ENCODE measurements at places on chromosomes 4 and X.
A peak's percentile ranks its signal among the peaks of the same experiment; 100 is the strongest.

GRCh38 chr4:88003261-88003660, 4.2 kb upstream of the PKD2 start:
- no peak for DNase-seq

DNA sequence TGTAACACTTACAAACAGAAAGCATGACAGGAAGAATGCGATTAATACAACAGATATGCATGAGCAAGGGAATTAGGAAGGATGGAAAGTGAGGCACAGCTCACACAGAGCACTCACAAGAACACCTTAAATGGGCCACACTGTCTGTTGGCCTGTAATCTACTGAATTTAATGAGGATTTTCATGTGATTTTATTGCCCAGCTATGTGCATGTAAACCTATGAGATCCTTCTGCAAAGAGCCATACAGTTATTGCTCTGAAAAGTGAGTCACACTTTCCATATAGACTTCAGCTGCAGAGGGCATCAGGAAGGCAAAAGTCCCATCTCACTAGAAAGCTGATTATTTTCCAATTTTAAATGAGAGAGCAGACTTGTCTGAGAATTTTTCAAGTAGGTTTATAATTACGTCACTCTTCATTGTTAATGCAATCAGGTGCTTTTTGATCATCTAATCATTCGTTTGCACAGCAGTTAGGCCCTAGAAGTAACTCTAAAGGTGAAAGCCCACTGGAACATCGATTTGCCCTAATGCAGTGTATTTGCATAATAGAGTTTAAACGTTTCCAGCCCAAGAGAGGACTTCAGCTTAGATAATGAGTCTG, 832.7 kb upstream of the INTU start:
- peak; percentile 45 for DNase-seq

DNA sequence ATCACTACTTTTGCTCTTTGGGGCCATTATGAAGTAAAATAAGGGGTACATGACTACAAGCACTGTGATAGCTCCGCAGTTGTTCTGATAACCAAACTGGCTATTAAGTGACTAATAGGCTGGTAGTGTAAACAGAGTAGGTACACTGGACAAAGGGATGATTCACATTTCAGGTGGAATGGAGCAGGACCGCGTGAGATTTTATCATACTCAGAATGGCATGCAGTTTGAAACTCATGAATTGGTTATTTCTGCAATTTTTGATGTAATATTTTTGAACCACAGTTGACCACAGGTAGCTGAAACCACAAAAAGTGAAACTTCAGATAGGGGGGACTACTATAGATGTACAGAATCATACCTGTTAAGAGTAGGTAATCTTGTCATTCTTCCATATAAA, 55.8 kb downstream of the PAK3 start:
- no peak for DNase-seq

DNA sequence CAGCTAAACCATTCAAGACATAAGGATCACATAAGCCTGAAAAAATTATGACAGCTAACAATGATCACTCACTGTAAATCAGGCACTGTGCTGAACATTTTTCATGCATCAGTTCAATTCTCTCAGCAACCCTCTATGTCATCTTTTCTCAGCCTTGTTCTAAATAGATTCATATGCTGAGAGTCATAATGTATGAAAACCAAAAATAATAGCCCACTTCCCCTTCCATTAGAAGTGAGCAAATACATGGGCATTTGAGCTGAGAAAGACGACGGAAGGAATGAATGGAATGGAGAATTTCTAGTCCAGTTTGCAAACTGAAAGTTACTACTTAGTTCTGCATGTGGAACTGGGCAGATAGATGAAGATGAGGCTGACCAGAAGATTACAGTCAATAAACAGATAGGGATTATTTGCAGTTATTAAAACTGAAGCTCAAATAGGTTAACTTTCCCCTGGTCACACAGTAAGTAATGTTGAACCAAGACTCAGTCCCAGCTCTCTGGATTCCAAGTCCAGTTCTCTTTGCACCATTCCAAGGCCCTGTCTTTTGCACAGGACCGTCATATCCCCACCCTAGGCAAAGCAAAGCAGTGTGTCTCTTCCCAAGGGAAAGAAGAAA, 1.6 kb upstream of the SH3RF1 start:
- peak; percentile 80 for DNase-seq

DNA sequence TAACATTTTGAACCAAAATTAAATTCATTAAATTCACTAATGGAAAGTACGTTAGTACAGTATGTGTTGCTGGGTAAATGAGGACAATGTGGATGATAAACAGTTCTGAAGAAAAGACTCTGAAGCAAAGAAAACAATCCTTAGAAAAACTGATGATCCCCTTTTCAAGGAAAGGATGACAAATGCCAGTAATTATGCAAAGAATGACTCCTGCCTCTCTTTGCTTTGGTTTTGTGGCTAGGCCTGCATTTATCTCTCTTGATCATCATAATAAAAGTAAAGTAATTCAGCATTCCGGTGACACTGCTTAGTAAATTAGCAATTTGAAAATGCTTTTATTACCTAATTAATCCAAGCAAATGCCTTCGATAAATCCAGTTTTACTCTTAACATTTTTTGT, 652.2 kb upstream of the DIPK2B start:
- DNase-seq = no peak

DNA sequence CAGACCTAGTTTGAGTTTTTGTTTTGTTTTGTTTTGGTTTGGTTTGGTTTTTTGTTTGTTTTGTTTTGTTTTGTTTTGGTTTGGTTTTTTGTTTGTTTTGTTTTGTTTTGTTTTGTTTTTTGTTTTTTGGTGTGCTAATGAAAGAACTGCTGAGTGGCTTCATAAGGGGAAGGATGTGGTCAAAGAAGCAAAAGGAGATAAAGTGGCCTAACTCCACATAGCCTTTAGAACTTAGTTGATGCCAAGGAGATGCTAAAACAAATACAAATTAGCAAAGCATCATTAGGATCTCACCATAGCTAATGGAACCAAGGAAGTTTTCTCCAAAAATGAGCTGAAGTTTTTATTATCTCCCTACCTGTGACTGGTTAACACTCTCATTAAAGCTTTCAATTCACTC, 44.6 kb upstream of the TMEM164 start:
- no peak for DNase-seq

GRCh38 chr4:9989918-9990635, 31.2 kb downstream of the SLC2A9 start:
- DNase-seq = no peak

DNA sequence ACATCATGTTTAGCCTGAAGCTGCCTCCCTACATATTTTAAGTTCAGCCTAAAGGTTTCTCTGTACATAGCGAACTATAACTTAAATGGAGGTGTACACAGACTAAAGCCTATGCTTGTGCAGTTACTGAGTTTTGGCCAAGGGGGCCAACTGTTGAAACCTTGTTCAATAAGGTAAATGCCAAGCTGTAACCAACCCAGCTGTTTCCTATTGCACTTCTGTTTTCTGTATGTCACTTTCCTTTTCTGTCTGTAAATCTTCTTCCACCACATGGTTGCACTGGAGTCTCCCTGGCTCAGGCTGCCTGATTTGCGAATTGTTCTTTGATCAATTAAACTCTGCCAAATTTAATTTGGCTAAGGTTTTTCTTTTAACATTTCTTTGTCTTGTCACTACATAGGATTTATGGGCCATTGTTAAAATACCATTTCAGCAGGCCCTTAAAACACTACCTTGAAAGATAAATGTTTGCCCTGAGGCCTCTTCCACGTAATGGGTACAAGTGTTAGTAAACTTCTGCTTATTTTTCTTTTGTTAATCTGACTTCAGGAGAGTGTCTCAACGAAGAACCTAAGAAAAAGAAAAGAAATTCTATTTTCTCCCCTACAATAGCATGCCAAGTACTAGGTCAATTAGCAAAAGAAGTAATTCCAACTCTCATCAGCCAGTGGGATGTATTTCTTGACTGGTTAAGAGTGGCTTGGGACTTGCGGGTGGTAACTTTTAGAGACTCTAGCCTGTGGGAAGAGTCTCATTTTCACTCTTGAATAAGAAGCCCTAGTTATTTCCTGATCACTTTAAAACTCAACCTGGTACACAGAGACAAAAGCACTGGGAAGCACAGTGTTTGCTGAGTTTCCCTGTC, 45.7 kb upstream of the PRSS12 start:
- DNase-seq = no peak

DNA sequence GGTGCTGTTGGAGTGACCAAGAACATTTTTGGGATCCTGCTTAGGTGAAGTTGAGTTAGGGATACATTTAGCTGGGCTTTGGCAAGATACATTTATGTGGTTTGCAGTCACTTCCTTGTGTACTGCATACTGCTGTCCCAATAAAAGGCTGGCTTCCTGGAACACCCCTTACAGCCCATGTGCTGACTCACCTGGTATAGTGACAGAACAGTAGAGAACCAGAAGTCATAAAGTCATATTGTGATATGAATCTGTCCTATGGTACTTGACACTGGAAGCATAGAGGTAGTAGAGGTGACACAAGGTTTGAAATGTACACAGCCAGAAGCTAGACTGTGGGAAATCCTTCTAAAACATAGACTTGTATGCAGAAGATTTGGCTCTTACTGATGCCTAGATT, 55.3 kb upstream of the SLC25A43 start:
- no peak for DNase-seq

GRCh38 chr4:163621821-163622220, 127.3 kb downstream of the TMA16 start:
- no peak for DNase-seq

GRCh38 chrX:122445466-122445865, 738.6 kb upstream of the GRIA3 start:
- DNase-seq = no peak

GRCh38 chr4:37661772-37662171, 24.4 kb downstream of the RELL1 start:
- DNase-seq = peak; percentile 13

DNA sequence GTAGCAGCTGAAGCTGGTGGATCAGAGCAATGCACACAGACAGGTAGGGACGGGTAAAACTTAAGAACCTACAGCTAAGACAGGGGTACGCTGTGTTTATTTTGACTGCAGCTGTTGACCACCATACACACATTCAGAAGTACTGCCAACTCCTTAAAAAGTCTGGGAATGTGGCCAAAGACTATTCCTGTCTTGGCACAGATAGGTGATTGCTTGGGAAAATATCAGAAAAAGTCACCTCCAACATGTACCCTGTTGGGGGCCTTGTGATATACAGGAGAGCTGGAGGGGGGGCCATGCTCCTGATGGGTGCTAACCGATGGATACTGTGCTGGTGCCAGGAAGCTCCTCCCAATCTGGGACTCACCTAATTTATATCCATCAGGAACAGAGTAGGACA, 121.2 kb downstream of the VCX2 start:
- DNase-seq = no peak

- DNase-seq = no peak
Observed at GRCh38 chr4:155929833-155930232, 23.8 kb downstream of the CTSO start.

GRCh38 chrX:49978176-49978575, 55.8 kb downstream of the CLCN5 start:
- DNase-seq = no peak

GRCh38 chr4:8257854-8258253, 11.7 kb upstream of the HTRA3 start:
- DNase-seq = no peak

DNA sequence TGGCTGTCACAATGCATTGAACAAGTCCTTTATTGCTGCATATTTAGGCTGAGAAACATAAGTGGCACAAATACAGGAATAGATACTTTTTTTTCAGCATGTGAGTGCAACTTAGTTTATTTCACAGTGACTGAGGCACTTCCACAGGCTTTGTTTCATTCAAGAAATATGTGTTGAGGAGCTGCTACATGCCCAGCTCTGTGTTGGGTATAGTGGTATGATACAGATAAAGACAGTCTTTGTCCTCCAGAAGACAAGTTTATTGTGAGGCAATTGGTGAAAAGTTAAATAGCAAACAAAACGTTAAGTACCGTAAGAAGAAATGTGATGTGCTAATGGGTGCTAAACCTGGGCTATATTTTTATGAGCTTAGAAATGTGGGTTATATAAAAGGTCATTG, 186.4 kb downstream of the SPRY1 start:
- no peak for DNase-seq

- DNase-seq = no peak
Observed at GRCh38 chrX:40172401-40173142, 74.8 kb upstream of the BCOR start.

DNA sequence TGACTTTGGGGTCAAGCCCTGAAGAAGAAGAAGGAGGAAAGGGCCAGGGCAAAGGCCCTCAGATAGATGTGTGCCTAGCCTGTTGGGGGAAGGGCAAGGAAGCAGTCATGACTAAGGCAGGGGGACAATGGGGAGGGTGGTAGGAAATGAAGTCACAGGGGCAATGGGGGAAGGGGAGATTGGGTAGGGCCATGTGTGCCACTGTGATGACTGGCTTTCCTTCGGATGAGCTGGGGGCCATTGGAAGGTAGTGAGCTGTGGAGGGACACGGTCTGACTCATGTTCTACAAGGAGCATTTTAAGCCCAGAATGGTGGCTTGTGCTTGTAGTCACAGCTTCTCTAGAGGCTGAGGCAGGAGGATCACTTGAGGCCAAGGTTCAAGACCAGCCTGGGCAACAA, 642.0 kb downstream of the MID1IP1 start:
- DNase-seq = no peak

- DNase-seq = no peak
Observed at GRCh38 chrX:109294097-109294814, 187.6 kb downstream of the GUCY2F start.

GRCh38 chr4:105170711-105171110, 24.0 kb downstream of the TET2 start:
- no peak for DNase-seq

DNA sequence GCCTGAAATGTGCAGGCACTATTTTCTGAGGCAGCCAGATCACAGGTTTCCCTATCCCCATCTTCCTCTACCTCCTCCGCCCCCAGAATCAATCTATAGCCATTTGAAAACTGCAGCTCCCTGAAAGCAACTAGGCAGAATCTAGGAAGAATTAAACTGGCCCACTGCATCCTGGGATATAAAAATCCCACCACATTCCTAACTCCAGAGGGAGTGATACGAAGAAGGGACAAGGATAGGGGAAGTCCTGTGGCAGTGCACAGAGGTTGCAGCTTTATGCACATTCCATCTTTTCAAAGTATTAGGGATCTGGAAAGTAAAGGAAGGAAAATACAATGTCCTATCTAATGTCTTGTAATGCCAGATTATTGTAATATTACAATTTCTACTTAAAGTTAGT, 18.3 kb upstream of the HERC3 start:
- no peak for DNase-seq

- peak; percentile 39 for DNase-seq
Observed at GRCh38 chr4:71389149-71389827, 50.5 kb downstream of the SLC4A4 start.

- DNase-seq = no peak
Observed at GRCh38 chr4:38223782-38224236, 263.6 kb downstream of the PTTG2 start.

All from fibroblast of skin of left biceps (primary cell).